Stimulated activated CD8-positive, alpha-beta memory T cell treated with anti-CD3 and anti-CD28 coated beads, Interleukin-7, amount 100 ng/mL, for 1 hour (primary cell): ENCODE measurements at places on chromosomes 4 and X.

DNA sequence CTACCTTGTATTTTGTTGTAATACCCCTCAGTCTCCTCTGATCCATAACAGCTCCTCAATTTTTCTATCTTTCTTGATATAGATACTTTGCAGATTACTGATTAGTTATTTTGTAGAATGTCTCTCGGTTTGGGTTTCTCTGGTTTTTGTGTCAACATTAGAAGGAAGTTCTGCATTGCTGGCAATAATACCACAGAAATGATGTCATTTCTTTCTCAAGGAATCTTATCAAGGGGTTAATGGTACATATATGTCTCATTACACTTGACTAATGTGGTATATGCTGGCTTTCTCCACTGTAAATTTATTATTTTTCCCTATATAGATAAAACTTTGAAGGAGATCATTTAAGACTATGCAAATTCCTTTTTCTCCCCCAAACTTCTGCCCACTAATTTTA lies 183.6 kb upstream of the DKK2 start:
- DNase-seq, result no peak

DNA sequence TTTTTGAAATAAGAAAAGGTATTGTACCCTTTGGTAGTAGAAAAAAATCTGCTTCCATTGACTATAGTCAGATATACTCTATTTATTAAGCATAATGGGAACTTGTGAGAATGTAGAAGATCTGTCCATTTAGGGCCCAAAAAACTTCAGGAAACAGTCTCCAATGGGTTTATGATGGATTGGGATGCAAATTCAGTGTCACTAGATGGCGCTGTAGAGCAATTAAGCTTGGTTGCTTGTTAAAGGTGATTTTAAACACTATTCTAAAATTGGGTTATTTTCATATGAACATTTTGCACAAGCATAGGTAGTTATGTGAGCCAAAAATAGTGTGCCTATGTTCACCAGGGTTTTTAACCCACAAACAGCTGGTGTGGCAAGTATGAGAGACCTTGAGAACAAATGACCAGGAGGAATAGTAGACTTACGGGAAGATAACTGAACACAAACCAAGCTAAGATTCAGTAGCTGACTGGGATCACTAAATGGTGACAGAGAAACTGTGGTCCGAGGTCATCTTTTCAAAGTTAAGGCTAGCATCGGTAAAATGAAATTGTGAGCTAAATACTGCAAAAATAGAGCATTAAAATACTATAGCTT lies 80.3 kb upstream of the LSM6 start:
- no peak for DNase-seq

DNA sequence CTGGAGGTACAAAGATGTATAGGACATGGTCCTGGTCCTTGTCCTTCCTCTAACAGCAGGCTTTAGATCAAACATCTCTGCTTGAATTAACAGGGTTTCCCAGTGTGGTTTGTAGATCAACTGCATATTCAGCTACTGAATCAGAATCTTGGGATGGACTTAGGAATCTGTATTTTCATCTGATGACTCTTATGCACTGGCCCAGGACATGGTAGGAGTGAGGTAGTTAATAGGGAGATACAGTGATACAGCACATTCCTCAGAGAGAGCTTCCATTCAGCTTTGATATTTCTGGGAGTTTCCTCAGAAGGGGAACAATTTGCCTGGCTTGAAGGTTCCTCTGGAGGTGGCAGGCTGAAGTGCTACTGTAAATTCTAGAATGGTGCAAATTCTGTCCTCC lies 203.1 kb downstream of the LARP7 start:
- no peak for DNase-seq

- DNase-seq, result no peak
These were observed 136.6 kb downstream of the PALLD start for GRCh38 chr4:168633496-168633895.

- no peak for DNase-seq
These were observed 87.4 kb downstream of the KIT start for GRCh38 chr4:54745031-54745770.
